Umbilical cord (tissue), 2 donors: ENCODE measurements at places on chromosomes 1 and 21. TPM values are rescaled to one million over a fixed set of nuclear protein-coding genes. Genes with fewer than 3 reads are reported as not detected.

DNA sequence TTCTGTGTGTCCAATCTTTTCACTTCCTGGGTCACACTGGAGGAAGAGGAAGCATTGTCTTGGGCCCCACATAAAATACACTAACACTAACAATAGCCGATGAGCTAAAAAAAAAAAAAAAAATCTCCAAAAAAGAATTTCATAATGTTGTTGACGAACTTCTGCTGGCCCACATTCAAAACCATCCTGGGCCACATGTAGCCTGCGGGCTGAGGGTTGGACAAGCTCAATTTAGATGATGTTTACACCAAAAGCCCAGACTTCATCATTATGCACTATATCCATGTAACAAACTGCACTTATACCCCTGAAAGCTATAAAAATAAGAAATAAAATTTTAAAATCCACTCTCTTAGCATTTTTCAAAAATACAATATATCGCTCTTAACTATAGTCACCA is 187.8 kb upstream of the PTBP2 start:
- DNase-seq = no peak

GRCh38 chr1:232707142-232707541 is 77.2 kb upstream of the SIPA1L2 start:
- DNase-seq = no peak

Gene ADAMTSL4
- total RNA-seq = 23.4 TPM

Gene C8B
- not detected for total RNA-seq

GRCh38 chr1:1143636-1144035 is 27.7 kb upstream of the C1orf159 start:
- no peak for DNase-seq

- DNase-seq = no peak
These were observed 25.8 kb upstream of the NUF2 start for GRCh38 chr1:163295949-163296348.

Gene REN
- not detected for total RNA-seq

Gene OR2L13
- 3.1 TPM for total RNA-seq

Gene FAM163A
- 3.6 TPM for total RNA-seq

DNA sequence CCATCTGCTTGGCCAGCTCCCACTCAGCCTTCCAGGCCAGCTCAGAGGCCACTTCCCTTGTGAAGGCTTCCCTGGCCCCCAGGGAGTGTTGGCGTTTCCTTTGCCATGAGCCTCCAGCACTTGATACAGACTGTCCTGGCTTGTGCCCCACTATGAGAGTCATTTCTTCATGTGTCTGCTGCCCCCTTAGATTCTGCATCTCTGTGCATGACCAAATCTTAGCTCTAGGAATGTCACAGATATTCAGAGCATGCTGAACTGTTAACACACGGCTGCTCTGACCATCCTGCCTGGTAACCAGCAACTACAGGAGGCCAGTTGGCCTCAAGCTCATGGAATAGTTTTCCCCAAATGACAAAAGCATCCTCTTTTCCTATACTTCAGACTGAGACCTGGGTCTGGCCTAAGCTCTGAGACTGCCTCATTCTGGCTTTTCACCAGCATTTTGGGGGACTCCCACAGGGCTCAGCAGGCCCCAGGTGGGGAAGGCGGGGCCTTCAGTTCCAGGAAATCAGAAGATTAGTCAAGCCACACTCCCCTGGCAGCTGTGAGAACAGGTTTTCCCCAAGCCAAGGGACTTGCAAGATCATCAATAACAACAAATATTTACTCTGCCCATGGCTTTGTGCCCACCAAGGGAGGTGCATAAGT is 182.6 kb upstream of the EDN2 start:
- DNase-seq = no peak

Gene SLC44A5
- 5.3 TPM for total RNA-seq

- peak; percentile 71 for DNase-seq
These were observed 98.6 kb upstream of the SPATA6 start for GRCh38 chr1:48570568-48570967.

- peak; percentile 88 for DNase-seq
These were observed 33.7 kb downstream of the PSEN2 start for GRCh38 chr1:226903819-226904716.

DNA sequence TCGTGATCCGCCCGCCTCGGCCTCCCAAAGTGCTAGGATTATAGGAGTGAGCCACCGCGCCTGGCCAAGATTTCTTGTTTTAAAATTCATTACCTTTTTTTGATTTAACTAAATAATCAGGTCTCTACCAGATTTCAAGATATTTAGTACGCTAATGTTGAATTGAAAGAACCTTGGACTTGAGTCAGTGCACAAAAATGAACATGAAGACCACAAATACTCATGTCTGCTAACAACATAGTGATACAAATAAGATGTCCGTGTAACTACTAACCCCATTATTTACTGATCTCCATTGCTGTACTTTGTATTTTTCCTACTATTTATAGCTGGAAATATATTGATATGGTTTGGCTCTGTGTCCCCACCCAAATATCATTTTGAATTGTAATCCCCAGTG is 16.4 kb downstream of the MPZL1 start:
- DNase-seq = no peak

Gene SH2D2A
- 0.48 TPM for total RNA-seq

Gene PODN
- total RNA-seq = 48.9 TPM

DNA sequence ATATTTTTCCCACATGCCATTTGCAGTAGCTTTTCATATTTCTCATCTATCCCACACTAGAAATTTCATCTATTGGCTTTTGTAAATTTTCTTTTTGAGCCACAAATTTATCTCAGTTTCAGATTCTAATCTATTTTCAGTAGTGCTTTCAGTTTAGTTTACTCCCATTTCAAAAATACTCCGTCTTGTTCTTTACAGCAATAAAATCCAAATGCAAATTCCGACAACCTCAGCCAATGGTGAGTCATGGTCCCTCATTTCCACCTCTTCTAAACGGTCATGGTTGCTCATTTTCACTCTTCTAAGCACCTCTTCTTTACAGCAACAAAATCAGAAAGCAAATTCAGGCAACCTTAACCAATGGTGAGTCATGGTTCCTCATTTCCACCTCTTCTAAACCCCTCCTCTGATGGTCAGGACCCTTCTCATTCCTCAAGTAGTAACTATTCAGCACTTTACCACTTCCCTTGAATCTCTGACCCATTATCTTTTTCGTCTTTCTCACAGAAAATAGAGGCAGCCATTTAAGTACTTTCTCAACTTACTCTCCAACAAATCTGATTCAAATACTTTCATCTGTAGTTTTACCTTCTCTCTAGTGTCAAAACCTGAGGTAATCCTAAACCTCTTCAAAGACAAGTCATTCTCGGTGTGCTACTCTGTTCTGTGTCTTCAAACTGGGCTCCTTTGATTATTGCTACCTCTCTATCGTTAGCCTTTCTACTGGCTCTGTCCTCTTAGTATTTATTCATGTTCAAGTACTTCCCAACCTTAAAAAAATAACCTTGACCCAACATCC is 34.4 kb downstream of the C21orf91 start:
- no peak for DNase-seq

Gene CA6
- total RNA-seq = not detected

- peak; percentile 33 for DNase-seq
These were observed 33.4 kb upstream of the C1orf198 start for GRCh38 chr1:230901671-230902070.

Gene SIKE1
- 163 TPM for total RNA-seq

- no peak for DNase-seq
These were observed 16.3 kb upstream of the PIGC start for GRCh38 chr1:172460177-172460576.

DNA sequence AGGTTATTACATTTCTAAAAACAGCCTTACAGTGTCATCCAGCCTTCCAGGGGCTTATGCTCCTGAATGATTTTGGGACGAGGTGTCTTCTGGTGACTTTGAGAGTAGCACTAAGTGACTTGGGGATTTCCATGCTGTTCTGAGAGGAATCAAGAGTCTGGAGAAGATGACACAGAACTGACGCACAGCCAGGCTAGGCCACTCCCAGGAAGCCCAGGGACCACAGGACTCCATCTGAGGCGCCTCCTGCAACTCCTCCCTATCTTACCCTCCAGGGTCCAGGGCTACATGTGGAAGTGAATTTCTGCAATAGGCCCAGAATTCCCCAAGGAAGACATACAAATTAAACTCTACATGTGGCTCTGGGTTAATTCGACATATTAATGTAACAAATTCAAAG is 92.5 kb downstream of the SLC25A24 start:
- no peak for DNase-seq

Gene ETV3L
- total RNA-seq = not detected

Gene FNDC10
- 2.2 TPM for total RNA-seq

Gene PER3
- 4.3 TPM for total RNA-seq

Gene CNTN2
- total RNA-seq = 4.1 TPM

Gene C1QTNF12
- not detected for total RNA-seq

- peak; percentile 67 for DNase-seq
These were observed 95.3 kb downstream of the FOXD2 start for GRCh38 chr1:47532921-47533792.

Gene OR2T2
- total RNA-seq = not detected

Gene CFAP74
- total RNA-seq = 4.6 TPM

GRCh38 chr21:31837618-31838390 is 35.0 kb upstream of the HUNK start:
- peak; percentile 23 for DNase-seq

Gene ACTL8
- total RNA-seq = 1.2 TPM

Gene FHAD1
- total RNA-seq = 7.0 TPM

DNA sequence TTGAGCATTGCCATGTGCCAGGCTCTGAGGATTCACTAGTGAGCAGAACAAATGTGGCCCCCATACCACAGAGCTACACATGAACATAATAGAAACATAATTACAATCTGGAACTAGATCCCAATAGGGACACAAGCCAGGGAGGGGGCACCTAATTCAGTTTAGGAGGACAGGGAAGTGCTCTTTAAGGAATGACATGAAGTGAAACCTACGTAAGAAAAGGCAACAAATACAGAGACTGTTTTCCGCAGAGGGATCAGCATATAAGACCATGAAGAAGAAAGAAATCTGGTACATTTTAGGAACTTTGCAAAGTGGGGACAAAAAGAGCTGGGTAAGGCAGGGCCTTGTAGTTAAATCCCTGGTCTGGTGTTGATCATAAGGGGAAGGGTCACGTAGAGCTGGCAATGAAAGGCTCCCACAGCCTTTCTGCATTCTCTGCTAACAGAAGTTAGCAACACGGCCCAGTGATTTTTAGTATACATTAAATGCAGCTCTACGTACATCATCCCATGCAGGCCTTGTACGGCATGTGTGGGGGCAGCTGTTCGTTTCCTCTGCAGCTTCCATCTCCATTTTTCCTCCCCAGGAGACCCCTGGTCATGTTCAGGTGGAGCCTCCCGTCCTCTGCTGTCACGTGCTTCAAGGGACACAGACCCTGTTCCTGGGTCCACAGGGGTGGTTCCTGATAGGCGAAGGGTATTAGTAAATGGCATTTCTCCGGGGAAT is 26.8 kb upstream of the SLC30A1 start:
- DNase-seq = no peak

Gene TEX50
- not detected for total RNA-seq

GRCh38 chr1:8533907-8534306 is 216.0 kb downstream of the SLC45A1 start:
- no peak for DNase-seq

DNA sequence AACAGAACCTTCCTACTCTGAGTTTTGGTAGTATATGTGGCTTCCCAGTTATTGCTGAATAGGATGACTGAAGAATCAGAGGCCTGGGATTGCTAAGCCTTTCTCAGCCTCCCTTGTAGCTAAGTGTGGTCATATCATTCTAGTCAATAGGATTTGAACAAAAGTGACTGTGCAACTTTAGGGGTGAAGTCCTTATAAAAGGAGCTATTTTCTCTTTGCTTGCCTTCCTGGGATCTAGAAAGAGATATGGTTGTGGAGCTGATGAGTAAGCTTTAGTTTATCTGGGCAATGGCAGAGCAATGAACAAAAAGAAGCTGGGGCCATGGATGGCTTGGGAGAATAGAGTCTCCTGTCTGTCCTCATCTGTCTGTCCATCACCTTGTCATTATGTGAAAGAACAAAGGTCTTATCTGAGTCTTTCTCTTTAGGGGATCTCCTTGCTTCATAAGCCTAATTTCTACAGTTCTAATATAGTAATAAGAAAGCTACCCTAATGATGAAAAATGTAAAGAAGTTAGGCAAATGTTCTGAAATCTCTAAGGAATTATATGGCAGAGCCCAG is 91.5 kb downstream of the TENT5C start:
- DNase-seq = peak; percentile 71

DNA sequence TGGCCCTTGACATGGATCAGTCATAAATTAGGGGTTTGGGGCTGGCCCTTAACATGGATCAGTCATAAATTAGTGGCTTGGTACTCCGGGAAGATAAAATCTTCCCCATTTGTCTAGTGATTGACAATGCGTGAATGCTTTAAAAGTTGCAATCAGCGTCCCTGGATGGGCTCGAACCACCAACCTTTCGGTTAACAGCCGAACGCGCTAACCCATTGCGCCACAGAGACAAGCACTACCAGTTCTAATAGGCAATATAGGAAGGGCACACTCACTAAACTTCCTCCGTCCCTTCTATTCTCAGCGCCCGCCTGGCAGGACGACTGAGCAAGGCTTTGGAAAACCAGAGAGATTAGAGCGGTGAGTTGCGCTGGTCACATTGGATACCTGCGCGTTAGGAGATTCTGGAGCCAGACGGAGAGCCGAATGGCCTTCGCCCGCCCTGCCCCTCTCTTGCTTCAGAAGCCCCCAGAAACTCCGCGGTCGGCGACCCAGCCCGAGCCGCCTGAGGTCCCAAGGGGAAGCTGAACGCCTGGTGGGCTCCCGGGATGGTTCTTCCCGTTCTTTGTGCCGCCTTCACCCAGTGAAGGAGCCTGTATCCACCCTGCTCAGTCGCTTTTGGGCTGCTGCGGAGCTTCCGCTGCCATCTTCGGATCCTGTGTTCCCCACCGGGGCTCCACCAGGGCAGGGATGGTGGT is 235.9 kb downstream of the FAM72C start:
- DNase-seq = peak; percentile 47

Gene OR2L8
- total RNA-seq = not detected

DNA sequence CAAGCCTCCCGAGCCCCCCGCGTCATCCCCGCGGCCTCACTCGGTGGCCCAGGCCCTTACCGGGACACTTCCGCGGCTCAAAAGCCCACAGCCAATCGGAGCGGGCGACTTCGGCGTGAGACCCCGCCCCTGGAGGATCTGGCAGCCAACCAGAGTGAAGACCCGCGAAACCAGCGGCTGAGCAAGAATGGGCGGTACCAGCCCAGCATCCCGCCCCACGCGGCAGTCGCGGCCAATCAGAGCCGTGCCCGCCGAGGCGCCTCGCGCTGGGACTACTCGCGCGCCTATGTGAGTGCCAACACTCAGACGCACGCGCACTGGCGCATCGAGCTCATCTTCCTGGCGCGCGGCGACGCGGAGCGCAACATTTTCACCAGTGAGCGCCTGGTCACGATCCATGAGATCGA is 22.5 kb downstream of the DISP3 start:
- DNase-seq = peak; percentile 2

GRCh38 chr1:38929054-38929453 is 12.6 kb downstream of the RHBDL2 start:
- no peak for DNase-seq

- DNase-seq = no peak
These were observed 16.3 kb upstream of the IFNLR1 start for GRCh38 chr1:24203404-24203803.

DNA sequence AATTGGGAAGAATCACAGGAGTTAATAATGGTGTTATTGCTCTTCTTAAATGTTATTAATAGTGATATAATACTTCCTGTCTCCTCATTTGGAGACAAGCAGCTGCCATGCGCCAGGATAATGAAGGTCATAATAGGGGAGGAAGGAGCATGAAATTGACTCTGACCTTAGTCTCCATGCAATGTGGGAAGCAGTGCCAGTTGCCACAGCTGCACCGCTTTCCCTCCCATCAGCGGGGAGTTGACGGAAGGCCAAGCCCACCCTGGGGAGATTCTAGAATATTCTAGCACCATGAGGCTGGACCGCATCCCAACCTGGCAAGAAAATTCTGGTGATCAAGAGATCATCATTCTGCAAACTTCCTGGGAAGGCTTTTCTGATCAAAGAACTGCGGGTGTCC is 11.0 kb upstream of the OLIG1 start:
- DNase-seq = no peak
